ENCODE measurements at places on chromosomes 16 and 17.
A peak's percentile ranks its signal among the peaks of the same experiment; 100 is the strongest.

DNA sequence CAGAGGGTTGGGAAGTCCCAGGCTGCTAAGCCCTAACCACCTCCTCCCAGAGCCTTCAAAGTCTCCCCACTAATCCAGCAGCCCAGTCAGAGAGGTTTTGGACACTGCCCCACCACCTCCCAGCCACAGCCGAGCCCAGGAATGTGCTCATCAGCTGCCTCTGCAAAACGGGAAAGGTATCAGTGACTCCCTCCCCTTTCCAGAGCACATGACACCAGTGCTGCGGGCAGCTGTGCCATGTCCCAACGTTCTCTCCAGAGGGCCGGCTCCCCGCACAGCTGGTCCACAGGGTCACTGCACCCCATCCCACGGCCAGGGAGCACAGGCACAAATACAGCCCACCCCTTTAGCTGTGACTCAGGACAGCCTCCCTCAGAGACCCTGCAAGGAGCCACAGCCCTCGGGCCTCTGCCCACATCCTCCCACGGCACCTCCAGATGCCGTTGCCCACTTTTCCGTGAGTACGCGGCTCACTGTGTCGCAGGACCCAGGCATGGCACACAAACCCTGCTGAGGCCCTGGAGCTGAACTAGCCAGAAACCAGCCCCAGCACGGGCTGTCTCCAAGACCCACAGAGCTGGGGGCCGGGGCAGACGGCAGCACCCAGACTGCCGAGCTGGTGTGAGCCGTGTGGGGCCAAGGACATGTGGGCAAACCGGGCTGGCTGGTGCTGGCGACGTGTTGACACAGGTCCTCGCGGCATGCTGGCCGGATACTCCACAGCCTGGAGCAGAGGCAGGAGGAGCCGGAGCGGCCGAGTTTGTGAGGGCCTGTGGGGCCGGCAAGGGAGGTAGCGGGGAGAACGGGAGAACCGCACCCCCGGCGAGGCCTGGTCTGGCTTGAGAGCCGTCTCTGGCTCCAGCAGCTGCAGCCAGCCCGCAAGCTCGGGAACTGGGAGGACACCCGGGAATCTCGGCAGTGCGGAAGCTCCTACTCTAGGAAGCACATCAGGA lies 6.3 kb upstream of the PPP1R27 start:
- DNase-seq: no peak

GRCh38 chr16:48323783-48324775 lies 61.1 kb downstream of the SIAH1 start:
- DNase-seq: no peak

DNA sequence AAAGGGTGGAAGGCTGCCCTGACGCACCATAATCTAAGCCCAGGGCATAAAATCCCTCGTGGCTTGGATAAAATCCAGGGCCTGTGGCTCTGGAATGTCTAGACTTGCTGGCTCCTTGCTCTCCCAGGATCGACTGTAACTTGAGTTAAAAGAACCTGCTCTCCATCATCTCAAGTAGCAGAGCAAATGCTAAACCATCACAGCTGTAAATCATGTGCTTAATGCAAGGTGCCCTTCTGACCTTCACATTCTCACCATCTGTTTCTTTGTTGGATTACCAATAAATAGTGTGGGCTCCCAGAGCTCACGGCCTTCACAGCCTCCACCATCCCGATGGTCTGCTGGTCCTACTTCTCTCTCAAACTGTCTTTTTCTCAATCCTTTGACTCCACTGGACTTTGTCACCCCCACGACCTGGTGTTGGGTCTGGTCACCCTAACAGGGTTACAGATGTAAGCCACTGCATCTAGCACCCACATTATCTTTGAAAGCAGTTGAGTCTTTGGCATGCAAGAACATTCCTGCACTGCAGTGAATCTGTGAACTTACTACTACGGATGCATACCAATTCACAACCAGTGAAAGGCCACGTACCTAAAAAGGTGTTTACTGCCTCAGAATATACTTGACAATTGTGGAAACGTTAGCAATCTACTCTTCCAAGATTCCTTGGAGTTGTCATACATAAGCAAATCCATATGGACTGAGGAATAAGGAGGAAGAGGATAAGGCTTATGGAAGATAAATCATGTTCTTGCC lies 15.3 kb downstream of the RSL1D1 start:
- DNase-seq: no peak

- DNase-seq: no peak
Measured at GRCh38 chr16:29738514-29738913, 7.3 kb downstream of the C16orf54 start.

DNA sequence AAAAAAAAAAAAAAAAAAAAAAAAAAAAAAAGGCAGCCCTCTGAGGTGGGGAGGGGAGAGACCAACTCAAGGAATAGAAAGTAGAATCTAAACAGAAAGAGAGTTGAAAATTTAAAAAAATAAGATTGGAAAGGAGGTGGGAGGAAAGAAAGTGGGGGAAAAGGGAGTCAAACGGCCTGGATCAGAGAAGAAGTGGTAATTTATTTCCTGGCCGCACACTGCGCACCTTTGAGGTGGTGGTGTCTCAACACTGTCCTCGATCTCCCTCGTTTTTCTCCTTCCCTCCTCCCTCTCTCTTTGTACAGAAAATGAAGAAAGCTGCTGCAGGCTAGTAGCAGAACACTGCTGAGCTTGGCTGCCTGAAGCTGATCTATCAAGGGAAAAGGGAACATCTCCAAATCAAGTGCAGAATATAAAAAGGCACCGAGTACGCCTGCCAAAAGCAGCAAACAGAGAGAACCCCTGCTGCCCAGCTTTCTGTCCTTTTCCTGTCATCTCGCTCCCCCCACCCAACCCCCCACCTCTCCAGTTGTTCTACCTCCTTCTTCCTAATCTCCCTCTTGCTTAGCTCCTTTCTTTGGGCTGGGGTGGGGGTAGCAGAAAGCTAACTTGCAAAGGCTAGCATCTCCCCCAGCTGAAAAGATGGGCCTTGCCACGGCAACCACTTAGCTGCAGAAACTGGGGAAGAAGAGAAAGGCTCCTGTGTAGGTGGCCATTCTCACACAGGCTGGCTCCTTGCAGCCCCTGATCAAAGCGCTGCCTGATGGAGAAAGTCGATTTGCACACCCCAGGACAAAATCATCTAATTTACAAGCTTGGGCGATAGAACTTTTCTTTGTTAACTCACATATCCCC lies 22.5 kb downstream of the AXIN2 start:
- DNase-seq: no peak

DNA sequence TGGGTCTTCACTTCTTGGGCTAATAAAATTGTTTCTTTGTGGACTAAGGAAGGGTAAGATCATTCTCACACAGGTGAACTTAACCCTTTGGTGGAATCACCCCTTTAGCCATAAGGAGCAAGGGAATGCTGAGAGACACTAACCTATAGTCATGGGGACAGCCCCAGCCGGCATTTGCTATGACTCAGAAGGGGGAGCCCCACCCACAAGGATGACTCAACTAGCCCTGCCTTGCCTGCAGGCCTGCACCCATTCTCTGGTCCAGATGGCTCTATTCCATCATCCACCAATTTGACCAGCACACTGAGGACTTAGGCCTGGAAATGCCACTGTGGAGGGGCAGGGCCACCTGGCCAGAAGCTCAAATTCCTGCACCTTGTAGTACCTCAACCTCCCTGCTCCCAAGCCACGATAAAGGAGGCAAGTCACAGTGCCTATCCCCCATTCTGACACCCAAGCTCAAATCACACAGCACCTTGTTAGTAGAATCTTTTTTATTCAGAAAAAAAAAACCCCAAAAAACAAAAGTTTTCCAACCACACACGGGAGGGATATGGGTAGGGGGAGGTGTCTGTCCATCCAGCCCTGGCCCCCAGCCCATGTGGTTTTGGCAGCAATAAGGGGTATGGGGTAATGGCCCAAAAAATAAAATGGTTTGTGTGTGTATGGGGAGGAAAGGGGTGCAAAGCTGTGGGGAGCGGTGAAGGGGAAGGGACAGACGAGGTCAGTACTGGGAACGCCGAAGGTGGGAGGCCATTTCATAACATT lies 3.0 kb downstream of the PFN1 start:
- DNase-seq: peak; percentile 64

GRCh38 chr16:15951852-15952251 lies 2.4 kb downstream of the ABCC1 start:
- no peak for DNase-seq

DNA sequence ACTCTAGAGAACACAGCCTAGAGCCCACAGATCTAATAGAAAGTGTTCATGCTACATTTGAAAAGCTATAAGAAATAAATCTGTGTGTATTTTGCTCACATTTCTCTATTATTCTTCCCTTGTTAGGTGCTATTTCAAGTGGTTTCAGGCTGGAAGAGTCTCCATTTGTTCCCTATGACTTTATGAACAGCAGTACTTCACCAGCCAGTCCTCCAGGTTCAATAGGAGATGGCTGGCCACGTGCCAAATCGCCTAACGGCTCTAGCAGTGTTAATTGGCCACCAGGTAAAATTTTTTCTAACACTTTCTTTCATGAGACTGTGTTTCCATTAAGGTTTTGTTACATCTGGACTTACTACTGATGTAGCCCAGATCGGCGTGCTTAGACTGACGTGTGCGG lies 30.7 kb upstream of the SLC5A11 start:
- no peak for DNase-seq

DNA sequence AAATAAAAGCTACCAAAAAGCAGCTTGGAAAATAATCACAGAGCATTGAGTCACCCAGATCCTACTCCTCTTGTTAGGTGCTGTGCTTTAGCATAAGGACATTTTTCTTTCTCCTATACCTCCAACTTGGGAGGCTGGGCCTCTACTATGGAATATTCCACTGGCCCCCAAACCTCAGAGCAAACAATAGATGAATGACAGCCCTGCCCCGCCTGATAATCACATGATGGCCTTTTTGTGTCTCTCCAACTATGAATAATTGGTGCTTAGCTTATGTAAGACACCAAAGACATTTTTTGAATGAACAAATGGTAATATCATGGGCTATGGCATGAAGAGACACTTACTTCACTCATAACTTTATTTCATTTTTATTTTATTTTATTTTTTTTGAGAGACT lies 250.2 kb downstream of the GRIN2A start:
- DNase-seq: no peak

- DNase-seq: no peak
Measured at GRCh38 chr17:18848501-18848900, 9.4 kb upstream of the PRPSAP2 start.

DNA sequence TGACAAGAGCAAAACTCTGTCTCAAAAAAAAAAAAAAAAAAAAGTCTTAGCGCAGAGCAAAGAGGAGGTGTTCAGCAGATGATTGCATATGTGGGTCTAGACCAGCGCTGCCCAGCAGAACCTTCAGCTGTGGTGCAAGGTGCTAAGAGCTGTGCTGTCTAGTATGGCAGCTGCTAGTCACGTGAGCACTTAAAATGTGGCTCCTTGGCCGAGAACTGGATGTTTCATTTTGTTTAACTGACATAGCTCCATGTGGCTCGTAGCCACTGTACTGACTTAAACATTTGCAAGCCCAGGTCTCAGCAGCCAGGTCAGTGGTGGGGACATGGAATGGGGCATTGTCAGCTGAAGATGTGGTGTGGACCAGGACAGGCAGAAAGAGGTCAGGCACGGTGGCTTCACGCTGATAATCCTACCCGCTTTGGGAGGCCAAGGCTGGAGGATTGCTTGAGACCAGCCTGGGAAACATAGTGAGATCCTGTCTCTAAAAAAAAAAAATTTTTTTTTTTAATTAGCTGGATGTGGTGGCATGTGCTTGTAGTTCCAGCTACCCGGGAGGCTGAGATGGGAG lies 9.2 kb downstream of the C1QTNF1 start:
- DNase-seq: no peak

DNA sequence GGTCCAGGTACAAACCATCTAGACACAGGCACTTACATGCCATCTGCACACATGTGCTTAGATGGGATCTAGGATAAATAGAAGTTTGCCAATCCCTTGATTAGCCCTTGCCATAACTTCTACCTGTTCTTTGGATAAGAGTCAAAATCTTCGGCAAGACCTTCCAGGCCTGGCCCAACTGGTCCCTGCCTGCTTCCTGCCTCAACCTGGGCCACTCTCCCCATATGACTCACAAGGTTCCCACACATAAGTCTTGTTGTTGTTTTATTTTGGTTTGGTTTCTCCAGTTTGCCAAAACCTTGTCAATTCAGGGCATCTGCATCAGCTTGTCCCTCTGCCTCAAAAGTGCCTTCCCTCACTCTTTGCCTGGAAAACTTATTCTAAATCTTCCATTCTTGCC lies 95.3 kb upstream of the XYLT1 start:
- DNase-seq: no peak

DNA sequence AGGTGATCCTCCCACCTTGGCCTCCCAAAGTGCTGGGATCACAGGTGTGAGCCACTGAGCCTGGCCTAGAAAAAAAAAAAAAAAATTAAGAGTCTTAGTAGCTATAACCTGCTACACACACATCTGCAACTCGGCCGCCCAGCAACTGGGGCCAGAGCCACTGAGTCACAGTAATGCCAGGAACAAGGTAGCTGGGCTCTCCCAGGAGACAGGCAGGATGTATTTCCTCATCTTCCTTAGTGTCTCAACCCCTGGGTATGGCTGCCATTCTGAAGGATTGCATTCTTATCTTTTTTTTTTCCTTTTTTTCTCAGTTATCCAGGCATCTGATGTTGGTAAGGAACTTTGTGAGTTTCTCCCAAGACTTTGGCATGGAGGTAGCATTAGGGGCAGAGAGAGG lies 7.1 kb upstream of the PSMD3 start:
- no peak for DNase-seq

- DNase-seq: no peak
Measured at GRCh38 chr17:8711291-8711690, 33.3 kb downstream of the CCDC42 start.

DNA sequence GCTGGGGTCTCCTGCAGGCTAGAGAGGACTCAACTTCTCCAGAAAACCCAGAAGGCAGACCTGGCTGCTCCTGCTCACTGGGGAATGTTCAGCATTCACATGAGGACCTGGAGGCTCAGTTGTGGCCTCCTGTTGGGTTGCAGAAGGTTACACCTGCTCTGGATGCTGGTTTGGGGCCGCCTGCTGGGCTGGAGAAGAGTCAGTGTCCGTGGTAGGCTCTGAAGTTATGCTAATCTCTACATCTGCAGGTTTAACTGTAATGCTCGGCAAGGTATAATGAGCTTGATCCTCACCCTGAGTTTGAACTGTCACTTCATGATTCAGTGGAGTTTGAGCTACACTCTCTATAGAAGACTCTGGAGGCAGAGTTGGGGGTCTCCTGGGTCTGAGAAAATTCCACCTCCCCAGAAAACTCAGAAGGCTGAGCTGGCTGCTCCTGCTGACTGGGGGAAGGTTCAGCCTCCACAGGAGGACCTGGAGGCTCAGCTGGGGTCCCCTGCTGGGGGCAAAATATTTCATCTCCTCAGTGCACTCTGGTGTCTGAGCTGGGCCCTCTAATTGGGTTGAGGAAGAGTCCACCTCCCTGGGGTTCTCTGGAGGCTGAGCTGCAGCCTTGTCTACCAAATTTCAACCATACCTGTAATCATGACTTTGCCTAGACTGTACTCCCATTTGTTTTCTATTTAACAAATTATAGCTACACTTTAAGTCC lies 23.5 kb downstream of the RDM1 start:
- no peak for DNase-seq

DNA sequence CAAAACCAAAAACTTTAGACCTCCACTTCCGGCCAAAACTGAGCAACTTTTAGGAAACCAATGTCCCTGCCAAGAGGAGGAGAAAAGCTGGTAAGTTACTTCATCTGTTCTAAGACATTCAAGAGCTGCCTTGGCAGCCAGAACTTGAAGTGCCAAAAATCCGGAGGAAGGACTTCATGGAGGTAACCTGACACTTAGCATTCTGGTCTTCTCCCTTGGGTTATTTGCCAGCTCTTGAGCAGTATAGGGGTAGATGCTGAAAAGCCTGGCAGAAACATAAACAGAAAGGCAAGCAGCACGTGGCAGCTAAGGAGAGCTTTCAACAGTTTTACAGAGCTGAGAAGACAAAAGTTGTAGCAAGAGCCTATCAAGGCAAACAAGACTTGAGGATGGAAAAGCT lies 53.2 kb downstream of the CDYL2 start:
- DNase-seq: no peak

GRCh38 chr16:11089504-11090124 lies 145.2 kb downstream of the CLEC16A start:
- DNase-seq: no peak

Data from activated T-helper 1 cell treated with Interleukin-2 at 50 U/mL for 16 hours (primary cell).